Sigmoid colon (tissue), 7 donors: ENCODE measurements at places on chromosomes 4 and X. TPM values are rescaled to one million over a fixed set of nuclear protein-coding genes. Genes with fewer than 3 reads are reported as not detected.

HMX1 gene
- total RNA-seq = 1.1 TPM

DNA sequence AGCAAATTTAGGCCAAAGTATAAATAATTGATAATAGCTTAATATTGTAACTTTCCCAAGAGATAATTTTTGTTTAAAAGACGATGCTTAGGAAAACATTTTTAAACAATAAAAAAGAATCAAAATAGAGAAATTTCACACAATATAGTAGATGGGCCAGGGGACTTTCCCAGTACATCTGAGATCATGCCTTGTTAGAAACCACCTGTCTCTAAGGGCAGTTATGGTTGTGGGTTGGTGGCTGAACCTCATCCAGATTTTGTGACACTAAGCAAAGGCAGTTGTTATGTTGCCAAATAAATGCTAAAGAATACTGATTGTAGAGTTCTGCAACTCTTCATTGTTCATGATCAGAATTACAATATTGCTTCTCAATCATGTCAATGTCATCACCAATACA lies 270.6 kb downstream of the BANK1 start:
- no peak for DNase-seq

MAGEA11 gene
- not detected for total RNA-seq

GRCh38 chr4:17124767-17125166 lies 226.3 kb upstream of the LDB2 start:
- no peak for DNase-seq

GRCh38 chr4:124958847-124959246 lies 246.3 kb upstream of the ANKRD50 start:
- no peak for DNase-seq

- DNase-seq = no peak
Observed at GRCh38 chr4:42708625-42709024, 51.7 kb upstream of the ATP8A1 start.

CXorf65 gene
- total RNA-seq = not detected

- peak; percentile 84 for DNase-seq
Observed at GRCh38 chrX:119410027-119410819, 11.1 kb downstream of the SLC25A43 start.

CCDC149 gene
- 21.3 TPM for total RNA-seq

GALNTL6 gene
- 0.14 TPM for total RNA-seq

ZDHHC15 gene
- 6.4 TPM for total RNA-seq

DNA sequence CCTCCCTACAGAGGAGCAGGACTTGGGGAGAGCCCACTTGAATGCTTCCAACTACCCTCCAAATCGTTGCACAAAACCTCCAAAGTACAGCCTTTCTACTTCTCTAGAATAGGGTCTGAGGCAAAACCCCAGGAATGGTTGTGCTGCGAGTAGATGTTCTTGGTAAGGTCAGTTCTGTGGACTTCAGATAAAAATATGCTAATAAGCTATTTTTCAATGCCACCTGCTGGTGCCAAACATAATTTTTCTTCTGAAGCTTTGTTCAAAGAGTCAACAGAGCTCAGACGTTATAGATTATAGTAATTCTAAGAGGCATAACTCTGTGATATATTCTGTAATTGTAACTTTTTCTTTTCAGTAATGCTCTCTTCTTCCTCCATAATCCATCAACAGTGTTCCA lies 425.7 kb downstream of the GPAT3 start:
- DNase-seq = no peak

DOK7 gene
- total RNA-seq = not detected

EDNRA gene
- 9.5 TPM for total RNA-seq

DNA sequence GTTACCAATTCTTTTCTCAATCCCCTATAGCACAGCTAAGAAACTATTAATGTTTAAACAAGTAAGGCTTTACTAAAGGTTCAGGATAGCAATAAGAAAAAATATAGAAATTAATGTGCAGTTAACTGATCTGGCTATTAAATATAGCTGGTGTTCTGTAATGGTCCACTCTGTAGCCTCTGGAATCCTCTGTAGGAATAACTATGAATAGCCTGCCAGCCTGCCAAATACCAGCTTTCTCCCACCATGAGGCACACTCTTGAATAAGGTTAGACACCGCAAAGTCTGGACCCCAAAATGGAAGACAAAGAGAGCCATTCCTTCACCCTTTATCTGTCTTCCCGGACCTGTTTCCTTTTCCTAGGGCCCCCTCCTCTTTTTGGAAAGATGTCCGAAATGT lies 30.6 kb downstream of the CEP44 start:
- DNase-seq = no peak

KLHL4 gene
- 2.2 TPM for total RNA-seq

GRCh38 chr4:18192901-18193300 lies 171.3 kb upstream of the LCORL start:
- no peak for DNase-seq

- no peak for DNase-seq
Observed at GRCh38 chrX:146054311-146054710, 236.7 kb downstream of the SLITRK2 start.

- DNase-seq = peak; percentile 83
Observed at GRCh38 chr4:184168406-184169019, 49.2 kb downstream of the ENPP6 start.

MAGEB1 gene
- total RNA-seq = not detected

HS6ST2 gene
- 0.28 TPM for total RNA-seq

DNA sequence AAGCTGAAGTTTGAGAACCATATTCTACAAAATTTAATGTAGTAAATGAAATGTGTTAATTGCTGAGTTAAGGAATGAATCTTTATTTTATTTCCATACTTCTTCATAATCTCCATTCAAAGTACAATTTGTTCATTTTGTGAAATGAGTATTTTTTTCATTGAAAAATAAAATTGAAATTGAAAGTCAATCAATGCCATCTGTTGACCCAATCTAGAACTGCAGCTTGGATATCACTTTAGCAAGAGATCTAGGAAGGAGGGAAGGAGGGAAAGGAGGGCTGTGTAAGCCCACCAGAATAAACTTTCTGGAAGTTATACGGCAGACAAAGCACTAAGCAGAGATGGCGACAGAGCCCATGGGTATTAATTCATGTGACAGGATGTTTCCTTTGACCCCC lies 128.4 kb downstream of the ZMAT1 start:
- DNase-seq = no peak

ELK1 gene
- 18.8 TPM for total RNA-seq

KLF8 gene
- 10.4 TPM for total RNA-seq

GRCh38 chr4:99591757-99592156 lies 17.1 kb downstream of the MTTP start:
- DNase-seq = no peak

RENBP gene
- total RNA-seq = 16.8 TPM

DNA sequence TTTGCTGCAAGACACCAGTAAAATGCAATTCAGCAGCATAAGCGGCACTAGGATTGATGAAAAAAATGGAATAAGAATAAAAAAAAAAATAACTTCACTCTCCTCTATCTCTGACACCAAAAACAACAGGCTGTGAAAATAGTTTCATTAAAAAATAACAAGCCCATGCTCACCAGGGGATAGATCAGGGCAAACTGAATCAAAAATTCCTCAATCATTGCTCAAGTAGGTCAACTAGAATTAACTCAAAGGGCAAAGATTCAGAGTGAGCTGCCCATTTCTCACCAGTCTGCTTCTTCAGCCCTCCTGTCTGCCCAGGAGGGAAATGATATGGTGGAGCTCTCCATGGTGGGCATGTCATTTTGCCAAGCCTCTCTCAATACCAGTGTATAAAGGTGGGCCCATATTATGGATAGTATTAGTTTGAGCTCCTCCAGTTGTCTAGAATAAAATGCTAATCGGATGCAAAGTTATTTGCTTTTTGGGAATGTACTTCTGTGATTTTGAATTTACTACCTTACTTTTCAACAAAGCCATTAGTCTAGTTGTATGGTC lies 153.9 kb downstream of the UNC5C start:
- DNase-seq = no peak

DNA sequence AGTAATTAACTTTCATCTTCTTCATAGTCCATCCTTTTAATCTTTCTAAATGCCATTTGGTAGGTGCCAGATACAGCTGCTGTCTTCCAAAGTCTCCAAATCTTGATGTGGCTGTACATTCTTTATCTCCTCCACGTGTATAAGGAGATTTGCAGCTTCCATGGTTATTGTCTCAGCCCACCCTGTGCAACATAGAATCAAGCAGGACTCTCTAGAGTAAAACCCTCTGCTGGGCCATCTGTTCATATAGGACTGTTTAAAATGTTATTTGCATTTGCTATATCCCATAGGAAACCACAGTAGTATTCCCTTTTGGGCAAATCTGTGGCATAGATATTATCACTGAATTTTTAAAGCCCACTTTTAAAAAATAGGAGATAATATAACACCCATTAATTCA lies 527.2 kb upstream of the EPHA5 start:
- no peak for DNase-seq

GRCh38 chr4:69057620-69058409 lies 38.5 kb upstream of the UGT2B7 start:
- no peak for DNase-seq

DNA sequence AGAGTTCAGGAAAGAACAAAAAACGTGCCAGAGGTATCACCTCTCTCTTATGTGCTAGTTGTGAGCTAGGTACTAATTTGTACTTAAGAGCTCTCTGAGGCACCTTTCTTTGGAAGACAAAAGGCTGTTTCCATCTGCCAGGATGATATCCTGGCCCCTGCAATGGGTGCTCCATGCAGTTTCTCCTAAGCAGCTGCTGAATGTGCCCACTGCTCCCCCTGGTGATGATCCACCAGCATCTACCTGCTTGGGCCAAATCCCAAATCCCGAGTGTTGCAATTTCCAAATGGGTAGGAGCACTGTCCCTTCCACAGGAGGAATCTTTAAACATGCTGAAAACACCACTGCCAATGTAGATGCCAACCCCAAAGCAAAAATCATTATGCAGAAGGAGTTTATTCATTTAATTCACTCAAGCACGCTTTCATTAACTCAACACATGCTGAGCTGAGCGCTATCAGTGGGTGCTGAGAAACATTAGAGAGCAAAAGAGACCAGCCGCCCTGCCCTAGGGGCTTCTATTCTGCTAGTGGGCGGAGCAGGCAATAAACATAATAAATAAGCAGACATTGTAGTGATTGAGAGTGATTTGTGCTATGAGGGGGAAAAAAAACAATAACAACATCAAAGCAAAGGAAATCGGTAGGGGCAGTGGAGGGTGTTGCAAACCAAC lies 69.6 kb upstream of the C4orf50 start:
- peak; percentile 45 for DNase-seq

- DNase-seq = no peak
Observed at GRCh38 chrX:106246511-106246910, 78.4 kb downstream of the PWWP3B start.

FMR1NB gene
- total RNA-seq = not detected

CSAG1 gene
- total RNA-seq = not detected

MSX1 gene
- total RNA-seq = 7.2 TPM

DNA sequence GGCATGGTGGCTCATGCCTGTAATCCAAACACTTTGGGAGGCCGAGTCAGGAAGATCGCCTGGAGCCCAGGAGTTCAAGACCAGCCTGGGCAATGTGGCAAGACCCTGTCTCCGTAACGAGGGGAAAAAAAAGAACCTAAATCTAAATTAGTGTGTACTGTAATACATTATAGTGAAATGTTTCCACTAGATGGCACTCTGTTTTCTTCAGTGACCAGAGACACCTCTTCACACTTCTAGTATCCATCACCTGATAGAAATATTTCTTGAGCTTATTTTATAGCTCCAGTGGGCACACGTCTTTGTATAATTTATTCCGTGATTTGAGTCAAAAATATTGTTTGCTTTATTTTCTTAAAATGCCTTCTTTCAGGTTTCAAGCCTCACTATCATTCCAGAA lies 600.9 kb upstream of the DIPK2B start:
- no peak for DNase-seq
